ENCODE measurements at places on chromosomes 13 and 19.
A peak's percentile ranks its signal among the peaks of the same experiment; 100 is the strongest.

DNA sequence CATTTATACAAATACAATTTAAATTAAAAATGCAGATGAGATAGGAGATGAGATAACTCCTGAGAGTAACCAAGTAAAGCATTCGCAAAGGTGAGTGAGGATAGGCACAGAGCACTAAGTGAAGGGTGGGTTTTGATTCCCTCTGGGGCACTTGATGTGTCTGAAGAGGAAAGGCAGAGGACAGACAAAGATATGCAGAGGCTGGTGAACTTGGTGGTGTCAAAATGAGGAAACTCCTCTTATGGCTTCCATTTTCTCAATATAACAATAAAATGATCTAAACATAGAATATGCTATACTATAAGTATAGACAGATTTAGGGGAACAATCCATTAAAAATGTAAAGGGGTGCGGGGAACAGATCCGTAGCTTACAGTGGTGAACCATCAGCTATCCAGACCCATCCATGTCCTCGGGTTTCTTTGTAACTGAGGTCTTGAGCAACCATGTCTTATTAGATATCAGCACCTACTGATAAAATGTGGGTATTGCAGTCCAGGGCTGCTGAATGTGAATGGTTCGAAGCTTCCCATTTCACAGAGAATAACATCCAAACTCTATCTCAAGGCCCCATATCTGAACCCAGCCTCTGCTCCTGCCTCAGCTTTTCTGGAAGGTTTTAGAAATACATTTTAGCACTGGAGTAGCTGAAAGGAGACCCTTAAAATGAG, 73.9 kb upstream of the SLC10A2 start:
- peak; percentile 1 for DNase-seq

DNA sequence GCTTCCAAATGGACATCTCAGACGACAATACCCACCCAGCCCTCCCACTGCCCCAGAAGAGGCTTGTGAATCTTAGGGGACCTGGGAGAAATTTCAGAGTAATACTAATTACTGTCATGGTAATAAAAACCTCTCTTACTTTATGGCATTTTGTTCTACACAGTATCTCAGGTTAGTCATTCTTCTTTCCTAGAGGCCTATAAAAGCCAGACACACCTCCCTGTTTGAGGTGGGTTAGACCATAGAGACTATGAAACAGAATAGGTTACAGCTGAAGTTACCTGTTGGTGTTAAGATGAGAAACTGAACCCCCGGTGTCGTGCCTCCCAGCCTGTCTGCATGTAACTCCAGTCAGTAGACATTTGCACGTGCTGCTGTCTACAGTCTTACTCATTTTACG, 113.9 kb downstream of the SLC7A1 start:
- DNase-seq = no peak

DNA sequence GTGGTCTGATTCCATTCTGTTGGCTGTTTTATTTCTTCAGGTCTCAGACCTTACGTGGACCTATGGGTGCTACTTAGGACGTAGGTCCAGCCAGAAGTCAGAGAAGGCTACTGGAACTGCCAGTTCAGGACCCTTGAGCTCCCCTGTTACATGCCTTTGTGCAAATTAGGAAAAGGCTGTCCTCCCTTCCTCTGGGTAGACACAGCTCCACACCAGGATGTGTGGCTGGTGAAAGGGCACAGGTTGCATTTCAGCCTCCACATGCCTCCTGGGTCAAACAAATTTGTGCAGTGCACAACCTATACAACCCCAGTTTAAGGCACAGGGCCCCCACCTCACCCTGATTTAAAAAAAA, 43.9 kb upstream of the MAP3K10 start:
- DNase-seq = no peak

DNA sequence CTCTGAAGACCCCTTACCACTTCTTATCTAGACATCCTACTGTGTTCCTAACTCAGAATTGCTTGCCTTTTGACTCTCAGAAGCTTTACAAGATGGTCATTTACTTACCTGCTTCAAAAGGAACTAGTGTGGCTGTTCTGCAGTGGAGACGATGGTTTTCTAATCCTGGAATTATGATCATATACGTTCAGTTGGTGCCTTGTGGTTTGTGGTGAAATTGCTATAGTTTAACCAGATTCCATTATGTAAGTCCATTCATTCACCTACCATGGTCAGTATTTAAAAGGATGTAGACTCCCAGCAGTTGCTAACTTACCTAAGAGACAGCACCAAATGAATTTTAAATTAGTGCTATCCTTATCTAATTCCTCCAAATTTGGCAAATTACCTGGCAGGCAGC, 210.9 kb downstream of the SHISA2 start:
- DNase-seq = no peak

- no peak for DNase-seq
Observed at GRCh38 chr19:46241626-46242025, 12.1 kb downstream of the IGFL1 start.

GRCh38 chr13:59570204-59570603, 593.5 kb downstream of the DIAPH3 start:
- no peak for DNase-seq

DNA sequence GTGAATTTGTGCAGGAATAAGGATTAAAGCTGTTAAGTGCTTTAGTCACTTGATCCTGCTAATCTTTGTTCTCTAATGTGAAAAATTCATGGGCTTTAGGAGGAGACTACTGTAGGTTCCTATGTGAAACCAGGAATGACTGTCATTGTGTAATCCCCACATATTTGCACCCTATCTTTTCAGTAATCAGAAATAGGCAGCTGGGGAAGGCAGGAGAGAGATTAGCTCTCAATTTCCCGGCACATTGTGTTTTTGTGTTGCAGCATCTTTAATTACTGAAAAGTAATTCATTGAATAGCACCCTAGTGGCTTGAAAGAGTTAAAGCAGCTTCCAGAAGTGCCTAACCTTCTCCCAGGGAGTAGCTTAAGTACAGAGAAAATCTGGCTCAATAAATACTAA, 282.9 kb downstream of the OLFM4 start:
- DNase-seq = no peak

GRCh38 chr19:19539698-19540063, 1.6 kb downstream of the CILP2 start:
- no peak for DNase-seq
